ENCODE measurements at places on chromosomes 7 and 10.

DNA sequence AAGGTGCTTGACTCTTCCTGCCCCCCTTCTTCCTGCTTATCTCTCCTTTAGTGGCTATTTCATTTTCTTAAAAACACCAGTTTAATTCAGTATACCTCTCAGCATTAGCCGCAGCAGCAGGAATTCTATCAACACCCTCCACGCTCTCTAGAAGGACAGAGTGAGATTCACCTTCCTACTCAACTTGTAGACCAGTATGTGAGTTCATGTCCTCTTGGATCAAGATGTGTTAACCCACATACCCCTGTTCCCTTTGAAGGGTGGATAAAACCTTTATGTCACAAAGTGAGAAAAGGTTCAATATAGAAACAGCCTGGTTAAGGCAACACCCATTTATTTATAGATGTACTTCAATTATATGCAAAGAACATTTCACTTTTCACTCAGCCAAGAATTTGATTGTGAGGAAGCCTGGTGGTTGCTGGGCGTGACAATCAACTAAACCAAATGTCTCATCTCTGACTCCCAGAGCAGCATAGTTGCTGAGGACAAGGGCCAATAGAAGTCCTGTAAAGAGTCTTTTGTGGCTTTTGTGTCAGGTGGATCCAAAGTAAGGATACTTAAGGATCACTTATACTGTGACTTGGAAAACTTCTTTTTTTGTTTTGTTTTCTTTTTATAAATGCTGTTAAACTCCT is 617.1 kb downstream of the SORCS3 start:
- no peak for DNase-seq

DNA sequence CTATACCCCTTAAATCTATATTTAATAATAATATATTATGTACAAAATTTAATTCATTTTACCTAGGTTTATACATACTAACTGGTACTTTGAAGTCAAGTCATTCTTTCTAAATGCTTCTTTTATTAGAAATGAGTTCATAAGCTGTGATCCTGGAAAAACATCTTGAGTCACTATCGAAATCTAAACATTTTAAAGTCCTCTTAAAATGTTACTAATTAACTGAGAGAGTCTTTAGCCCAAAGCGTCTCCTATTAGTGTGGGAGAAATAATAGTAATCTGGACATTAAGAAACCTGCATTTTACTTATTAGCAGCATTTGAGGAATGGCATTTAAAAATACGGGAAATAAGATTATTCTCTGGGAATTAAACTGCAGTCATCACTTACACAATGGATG is 142.7 kb downstream of the CTNNA3 start:
- no peak for DNase-seq

DNA sequence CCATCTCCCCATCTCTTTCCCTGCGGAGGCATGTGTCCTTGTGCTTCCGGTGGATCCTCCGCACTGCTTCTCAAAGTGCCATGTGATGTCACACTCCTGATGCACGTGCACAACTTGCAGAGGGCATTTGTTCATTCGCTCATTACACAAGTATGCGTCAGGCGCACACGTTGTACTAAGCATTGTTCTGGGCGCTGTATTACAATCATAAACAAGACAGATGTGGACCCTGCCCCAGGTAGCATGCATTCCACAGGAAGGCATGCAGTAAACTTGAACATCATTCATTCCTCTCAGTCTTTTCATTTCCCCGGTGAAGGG is 9.0 kb upstream of the RAMP3 start:
- DNase-seq: no peak

DNA sequence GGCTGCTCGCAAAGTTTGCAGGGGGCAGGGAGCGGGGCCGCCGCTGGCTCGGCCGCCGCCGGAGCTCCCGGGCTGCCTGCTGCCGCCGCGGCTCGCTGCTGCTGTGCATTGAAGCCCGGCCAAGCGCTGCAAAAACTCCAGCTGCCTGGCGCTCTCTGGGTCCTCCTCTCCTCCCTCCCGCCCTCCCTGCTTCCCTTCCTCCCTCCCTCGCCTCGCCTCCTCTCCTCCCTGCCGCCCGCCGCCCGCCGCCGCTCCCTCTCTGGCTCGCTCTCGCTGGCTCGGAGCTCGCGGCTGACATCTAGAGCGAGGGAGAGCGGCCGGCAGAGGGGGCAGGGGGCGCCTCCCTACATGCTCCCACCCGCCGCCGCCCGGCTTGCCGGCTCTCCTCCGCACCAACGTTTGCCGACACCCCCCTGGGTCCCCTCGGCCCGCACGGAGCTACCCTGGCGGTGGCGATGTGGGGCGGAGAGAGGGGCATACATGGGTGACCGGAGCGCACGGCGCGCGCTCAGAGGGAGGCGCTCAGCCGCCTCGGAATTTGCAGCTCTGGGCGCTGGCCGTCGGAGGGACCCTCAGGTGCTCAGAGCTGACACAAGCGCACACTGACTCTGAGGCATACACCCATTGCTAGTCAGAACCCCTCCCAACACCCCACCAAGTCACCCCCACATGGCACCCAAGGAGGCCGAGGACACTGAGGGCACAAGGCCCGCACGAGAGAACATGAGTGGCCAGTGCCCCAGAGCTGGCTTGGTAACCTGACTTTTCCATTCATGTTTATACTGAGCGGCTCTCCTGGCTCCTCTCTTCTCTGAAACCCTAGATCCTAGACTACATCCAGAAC is 1.2 kb upstream of the PLXNA4 start:
- no peak for DNase-seq

GRCh38 chr10:27099448-27099847 is 846 bp downstream of the ANKRD26 start:
- no peak for DNase-seq

GRCh38 chr7:18405726-18406125 is 89.8 kb upstream of the HDAC9 start:
- DNase-seq: no peak

- DNase-seq: no peak
These were observed 19.7 kb upstream of the SLC18A2 start for GRCh38 chr10:117221156-117221711.

GRCh38 chr10:11697718-11698527 is 44.3 kb upstream of the ECHDC3 start:
- no peak for DNase-seq

GRCh38 chr10:50541317-50541716 is 82.4 kb downstream of the SGMS1 start:
- DNase-seq: no peak

GRCh38 chr7:118003476-118003875 is 130.2 kb upstream of the CTTNBP2 start:
- DNase-seq: no peak

- DNase-seq: no peak
These were observed 28.1 kb downstream of the LRGUK start for GRCh38 chr7:134155206-134155605.

GRCh38 chr10:110863361-110863760 is 8.4 kb upstream of the PDCD4 start:
- DNase-seq: no peak

DNA sequence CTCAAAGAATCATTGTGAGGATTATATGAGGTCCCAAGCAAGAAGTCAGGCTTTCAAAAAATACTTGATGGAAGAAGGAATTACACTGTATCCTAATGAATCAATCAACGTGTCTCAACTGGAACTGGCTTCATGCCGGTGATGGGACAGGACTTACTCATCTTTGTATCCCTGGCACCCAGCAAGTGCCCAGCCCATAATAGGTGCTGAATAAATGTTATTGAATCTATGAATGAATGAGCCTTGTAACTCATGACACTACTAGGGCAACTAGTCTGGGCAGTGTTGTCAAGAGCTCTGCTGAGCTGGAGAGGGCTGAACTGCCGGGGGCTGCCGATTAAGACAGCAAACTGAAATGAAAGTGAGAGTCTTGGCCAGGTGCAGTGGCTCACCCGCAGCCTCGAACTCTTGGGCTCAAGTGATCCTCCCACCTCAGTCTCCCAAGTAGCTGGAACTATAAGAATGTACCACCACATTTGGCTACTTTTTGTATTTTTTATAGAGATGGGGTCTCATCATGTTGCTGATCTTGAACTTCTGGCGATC is 87.2 kb upstream of the KIF5B start:
- no peak for DNase-seq

GRCh38 chr10:55163388-55163979 is 362.5 kb upstream of the PCDH15 start:
- DNase-seq: no peak

DNA sequence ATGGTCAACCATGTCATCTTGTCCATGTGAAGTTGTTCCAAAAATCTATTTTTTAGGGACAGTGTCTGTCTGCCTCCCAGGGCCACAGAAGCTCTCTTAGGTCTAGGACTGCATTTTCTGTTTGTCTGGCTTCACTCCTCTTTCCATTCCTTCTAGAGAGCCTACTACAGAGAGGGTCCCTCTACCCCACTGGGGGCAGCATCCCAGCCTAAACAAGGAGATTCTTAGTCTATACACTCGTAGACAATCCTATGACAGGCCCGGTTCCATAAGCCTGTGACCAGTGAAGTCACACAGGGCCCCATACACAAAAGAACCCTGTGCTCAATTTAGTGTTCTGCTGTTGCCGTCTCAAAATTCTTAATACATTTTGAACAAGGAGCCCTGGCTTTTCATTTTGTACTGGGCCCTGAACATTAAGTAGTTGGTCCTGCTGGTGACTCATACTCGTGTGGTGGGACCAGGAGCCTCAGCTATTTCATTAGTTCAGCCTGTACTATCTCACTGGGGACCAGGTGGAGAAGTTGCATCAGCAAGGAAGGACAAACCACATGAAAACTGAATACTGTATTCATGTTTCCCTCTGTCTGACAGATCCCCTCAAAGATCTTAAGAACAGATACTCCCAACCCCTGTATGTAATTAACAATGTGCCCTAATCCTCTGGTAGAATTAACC is 23.5 kb upstream of the FAM180A start:
- DNase-seq: no peak

DNA sequence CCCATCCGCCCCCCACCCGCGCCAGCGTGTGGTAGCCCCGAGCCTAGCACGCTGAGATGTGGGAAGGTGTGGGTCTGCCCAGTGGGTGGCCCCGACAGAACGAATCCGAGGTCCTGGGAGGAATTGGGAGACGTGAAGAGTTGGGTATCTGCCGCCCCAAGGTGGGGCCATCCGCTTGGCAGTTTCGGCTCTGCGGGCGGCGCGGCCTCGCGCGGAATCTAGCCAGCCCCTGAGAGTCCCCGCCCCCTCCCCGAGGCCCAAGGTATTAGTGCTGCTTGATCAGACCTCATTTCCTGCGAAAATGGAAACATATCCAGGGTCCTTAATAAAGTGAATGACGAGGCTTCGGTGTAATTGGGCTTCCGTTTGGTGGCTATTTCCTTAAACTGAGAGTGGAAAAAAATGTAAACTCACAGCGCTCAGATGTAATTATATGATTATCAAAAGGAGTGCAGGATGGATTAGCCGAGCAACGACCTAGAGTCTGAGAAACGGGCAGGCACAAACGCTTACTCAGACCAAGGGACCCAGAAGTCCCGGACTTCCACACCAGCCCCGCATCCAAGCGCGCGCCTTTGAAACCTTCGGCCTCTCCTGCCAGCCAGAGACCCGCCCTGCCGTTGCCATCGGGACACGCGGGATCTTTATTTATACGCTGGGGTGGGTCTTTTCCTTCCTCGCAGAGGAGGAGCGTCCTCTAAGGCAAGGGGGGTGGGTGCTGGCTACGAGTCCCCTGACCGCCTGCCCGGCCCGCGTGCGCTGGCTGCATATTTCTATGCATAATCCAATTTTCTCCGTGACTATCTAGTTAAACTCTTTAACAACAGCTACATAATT is 12.8 kb downstream of the LBX1 start:
- DNase-seq: no peak

- DNase-seq: no peak
These were observed 53.8 kb upstream of the PFKFB3 start for GRCh38 chr10:6148908-6149307.

- no peak for DNase-seq
These were observed 10.9 kb downstream of the OGDH start for GRCh38 chr7:44617225-44617890.

GRCh38 chr7:113800826-113801225 is 118.0 kb downstream of the PPP1R3A start:
- DNase-seq: no peak

- no peak for DNase-seq
These were observed 3.1 kb downstream of the CD36 start for GRCh38 chr7:80641548-80641947.

DNA sequence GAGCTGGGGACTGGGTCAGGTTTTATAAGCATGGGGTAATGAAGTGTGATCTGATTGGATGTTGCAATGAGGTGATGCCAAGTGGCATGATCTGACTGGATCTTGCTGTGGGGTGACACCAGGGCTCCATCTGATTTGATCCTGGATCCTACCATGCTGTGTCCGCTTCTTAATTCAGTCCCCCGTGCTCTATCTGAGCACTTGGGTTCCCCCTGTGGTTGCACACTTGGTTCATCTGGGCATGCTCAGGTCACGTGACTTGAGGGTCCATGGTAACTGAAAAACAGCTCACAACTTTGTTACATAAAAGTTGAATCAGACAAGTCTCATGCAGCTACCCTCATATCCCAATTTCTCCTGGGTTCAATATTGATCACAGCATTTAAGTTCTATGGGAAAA is 448.6 kb upstream of the NRP1 start:
- no peak for DNase-seq

DNA sequence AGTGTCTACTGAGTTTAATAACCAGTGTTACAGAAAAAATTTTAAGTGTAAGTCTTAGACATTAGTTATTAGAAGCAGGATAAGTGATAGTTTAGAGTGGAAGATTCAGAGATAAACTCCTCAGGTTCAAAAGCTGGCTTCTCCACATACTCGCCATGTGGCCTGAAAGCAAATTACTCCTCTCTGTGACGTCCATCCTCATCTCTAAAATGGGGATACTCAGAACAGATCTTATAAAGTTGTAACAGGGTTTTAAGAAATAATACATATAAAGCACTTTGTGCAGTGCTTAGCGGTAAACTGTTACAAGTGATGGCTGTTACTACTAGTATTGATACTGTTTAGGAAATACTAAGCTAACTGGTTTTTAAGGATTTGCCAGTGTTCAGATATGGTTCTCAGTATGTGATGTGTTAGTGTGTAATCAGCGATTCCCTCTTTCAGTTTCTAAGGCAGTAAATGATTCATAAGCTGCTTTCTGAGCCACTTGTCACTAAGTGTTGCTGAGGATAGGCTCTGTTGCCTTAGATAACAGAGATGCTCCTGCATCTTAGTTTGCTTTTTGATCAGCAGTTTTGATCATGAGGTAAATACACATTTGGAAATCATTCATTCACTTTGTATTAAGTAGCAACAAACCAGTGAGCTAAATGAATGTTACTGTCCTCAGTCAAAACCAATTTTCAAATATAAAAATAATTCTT is 58.7 kb downstream of the CYP51A1 start:
- DNase-seq: no peak

DNA sequence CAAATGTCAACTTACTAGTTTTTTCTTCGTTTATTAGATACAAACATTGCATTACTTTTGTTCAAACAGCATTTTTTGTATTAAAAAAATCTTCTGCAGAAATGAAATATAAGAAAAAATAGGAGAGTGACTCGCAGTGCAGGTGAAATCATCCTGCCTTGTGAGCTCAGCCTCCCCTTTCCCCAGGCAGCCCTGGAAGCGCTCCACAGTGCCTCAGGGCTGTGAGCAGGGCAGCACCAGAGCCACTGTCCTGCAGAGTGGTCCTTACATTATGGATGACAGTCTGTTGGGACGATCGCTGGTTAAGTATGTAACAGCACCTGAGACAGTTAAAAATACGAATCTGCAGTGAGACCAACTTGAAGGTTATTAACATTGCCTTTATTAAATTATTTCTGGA is 695.4 kb upstream of the POM121L12 start:
- no peak for DNase-seq

- no peak for DNase-seq
These were observed 60.9 kb downstream of the GLI3 start for GRCh38 chr7:42175834-42176723.

- DNase-seq: no peak
These were observed 14.1 kb upstream of the MYPN start for GRCh38 chr10:68095153-68095552.

- no peak for DNase-seq
These were observed 263.6 kb upstream of the LRGUK start for GRCh38 chr7:133863362-133864061.
